A549 treated with GW870086 at 1 μM for 4 hours (cell line): ENCODE measurements at places on chromosomes 3 and 15. TPM values are rescaled to one million over a fixed set of nuclear protein-coding genes. Genes with fewer than 3 reads are reported as not detected.

Gene DUOXA1
- 0.09 to 0.19 TPM (median 0.11 TPM) in 4 of 5 replicates, not detected in the other for total RNA-seq

Gene ASTE1
- 4.6 to 5.6 TPM (median 4.8 TPM) in 5 replicates for total RNA-seq

Gene GRM7
- not detected in 5 replicates for total RNA-seq

Gene P2RY1
- 0.43 to 0.60 TPM (median 0.50 TPM) in 5 replicates for total RNA-seq

Gene NLGN1
- not detected in 5 replicates for total RNA-seq

Gene FBXW12
- not detected in 5 replicates for total RNA-seq

Gene C2CD4A
- total RNA-seq: 0.07 to 0.40 TPM (median 0.19 TPM) in 5 replicates

Gene TRIM42
- not detected in 5 replicates for total RNA-seq

Gene KIF7
- total RNA-seq: 3.2 to 5.0 TPM (median 4.3 TPM) in 5 replicates

Gene SYNPR
- total RNA-seq: not detected in 5 replicates
